ENCODE measurements at places on chromosomes 12 and 14.

GRCh38 chr14:51395361-51395849, 155.4 kb downstream of the TMX1 start:
- DNase-seq = no peak

GRCh38 chr12:102413396-102413795, 67.0 kb downstream of the IGF1 start:
- no peak for DNase-seq

DNA sequence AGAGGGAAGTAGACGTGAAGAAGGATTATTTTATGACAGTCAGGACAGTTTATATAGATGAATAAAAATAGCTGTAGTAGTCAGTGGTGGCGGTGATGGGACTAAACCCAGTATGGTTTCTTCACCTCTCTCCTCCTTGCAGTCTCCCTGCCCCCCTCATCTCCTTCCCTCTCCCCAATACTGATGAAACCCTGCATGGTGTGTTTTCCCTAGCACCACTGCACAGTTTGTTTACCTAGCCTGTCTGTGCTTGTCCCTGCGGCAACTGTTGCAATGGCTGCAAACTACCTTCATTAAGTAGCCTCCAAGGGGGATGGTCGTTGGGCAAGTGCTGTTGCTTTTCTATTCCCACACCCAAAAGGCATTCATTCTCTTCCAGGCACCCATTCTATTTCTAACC, 14.7 kb downstream of the PCBP2 start:
- no peak for DNase-seq

DNA sequence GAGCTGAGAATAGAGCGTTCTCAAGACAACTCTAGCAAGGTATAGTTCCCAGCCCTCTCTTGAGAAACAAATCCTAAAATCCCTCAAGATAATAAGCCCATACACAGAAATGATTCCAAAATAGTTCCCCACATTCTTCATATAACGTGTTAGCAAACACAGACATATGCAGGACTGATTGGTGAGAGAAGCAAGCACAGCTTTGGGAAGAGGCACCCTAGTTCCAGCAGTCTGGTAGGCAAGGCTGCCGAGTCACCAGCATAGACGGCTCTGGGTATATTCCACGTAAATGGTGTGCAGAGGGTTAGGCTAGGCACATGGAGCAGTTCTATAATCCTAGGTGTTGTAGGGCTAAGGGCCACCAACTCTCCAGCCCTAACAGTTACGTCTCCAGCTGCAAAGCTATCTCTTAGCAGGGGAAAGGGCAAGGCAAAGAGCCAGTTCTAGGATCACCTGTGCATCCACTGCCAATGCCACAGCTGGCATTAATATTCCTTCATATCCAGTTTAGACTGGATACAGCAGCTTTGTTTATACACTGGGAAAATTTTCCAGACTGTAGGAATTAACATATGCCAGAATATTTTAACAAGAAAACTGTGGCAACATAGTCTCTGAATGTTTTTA, 52.9 kb downstream of the SH2B3 start:
- DNase-seq = no peak

- no peak for DNase-seq
Measured at GRCh38 chr12:62435303-62436163, 31.1 kb upstream of the MON2 start.

GRCh38 chr14:75138492-75138891, 11.6 kb upstream of the NEK9 start:
- no peak for DNase-seq

DNA sequence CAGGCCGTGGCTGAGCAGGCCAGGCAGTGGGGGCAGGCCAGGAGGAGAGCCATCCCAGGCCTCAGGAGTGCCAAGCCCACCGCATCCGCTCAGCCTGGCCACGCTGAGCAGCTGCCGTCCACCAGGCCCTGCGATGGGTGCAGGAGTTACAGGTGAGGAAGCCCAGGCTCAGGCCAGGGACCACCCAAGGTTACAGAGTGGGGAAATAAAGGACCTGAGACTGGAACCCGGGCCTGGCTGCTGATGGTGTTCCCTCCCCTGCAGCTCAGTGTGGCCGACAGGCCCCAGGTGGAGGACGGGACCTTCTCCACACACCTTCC, 49.0 kb upstream of the DIO3 start:
- DNase-seq = no peak

DNA sequence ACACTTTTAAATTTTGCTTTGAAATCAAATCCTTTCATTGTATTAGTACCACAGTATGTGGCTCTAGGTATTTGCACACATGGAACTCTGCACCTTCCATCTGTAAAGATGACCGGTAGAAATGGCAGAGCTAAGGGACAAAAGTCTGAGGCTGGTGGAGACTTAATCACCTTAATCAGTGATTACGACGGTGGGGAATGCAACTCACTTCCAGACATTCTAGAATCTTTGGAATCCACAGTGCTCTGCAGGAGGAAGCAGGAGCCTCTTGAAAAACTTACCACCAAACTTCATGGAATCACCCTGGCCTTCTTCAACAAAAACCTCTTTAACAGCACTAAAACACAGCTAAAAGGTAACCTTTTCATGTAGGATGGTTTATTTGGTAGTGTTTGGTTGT, 3.9 kb upstream of the DACT1 start:
- DNase-seq = no peak

GRCh38 chr14:55851301-55851700, 266.9 kb upstream of the PELI2 start:
- DNase-seq = no peak

Measured in C1 segment of cervical spinal cord (tissue), 14 donors.